SK-MEL-5 (cell line): ENCODE measurements at places on chromosomes 12 and 14. TPM values are rescaled to one million over a fixed set of nuclear protein-coding genes. Genes with fewer than 3 reads are reported as not detected.

DNA sequence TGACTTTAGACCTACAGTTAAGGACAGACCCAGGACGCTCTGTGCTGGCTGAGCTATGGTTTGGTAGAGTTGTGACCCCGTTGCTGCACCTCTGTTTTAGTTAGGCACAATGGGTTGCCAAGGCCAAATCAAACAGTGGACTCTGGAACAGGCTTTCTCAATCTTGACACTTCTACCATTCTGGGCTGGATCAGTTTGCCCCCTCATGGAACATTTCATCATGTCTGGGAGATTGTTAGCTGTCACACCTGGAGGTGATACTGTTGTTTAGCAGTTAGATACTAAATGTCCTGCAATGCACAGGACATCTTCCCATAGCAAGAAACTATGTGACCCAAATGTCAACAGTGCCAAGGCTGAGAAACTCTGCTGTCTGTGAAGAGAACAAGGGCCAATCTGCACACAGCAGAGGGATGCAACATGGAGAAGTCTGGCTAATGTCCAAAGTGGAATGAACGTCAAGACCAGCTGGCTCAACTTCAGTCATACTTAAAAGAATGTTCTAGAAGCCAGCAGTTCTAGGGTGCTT is 65.6 kb upstream of the DICER1 start:
- no peak for DNase-seq

DNA sequence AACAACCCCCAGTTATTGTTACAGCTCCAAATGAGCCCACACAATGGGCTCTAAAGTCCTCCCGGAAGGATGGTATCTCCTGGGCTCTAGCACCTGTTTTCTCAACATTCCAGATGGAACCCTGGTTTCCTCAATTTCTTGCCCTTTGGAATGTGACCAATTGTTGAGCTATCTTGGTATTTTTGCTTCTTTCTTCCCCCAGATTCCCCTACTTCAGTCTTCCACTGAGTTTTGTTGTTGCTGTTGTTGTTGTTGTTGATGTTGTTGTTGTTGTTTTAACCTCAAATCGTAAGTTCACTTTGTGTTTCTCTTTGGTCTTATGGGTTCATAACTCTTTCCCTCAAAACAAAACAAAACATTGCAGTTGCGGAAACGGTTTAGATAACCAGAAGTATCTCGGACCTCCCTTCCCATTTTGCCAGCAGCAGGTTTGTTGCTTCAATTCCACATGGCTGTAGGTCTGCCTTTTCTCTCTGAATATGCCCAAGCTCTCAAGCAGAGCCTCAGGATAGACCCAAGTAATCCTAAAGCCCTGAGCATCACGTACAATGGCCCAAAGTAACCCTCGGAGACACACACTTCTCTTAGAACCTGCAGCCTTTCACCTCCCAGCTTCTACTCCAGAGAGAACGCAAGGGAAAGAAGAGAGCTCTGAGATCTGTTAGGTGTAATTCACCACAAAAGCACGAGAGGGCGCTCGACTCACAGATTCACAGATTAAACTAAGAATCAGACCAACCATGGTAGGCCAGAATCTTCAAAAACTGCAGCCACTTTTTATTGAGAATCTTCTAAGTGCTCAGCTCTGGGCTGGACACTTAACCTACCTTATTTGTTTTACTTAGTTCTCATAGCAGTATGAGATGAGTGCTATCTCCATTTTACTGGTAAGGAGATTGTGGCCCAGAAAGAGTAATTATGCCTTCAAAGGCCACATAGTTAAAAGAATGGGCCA is 1.0 kb upstream of the DDX23 start:
- peak; percentile 94 for DNase-seq

- no peak for DNase-seq
Measured at GRCh38 chr12:54304187-54304810, 3.5 kb upstream of the NFE2 start.

DNA sequence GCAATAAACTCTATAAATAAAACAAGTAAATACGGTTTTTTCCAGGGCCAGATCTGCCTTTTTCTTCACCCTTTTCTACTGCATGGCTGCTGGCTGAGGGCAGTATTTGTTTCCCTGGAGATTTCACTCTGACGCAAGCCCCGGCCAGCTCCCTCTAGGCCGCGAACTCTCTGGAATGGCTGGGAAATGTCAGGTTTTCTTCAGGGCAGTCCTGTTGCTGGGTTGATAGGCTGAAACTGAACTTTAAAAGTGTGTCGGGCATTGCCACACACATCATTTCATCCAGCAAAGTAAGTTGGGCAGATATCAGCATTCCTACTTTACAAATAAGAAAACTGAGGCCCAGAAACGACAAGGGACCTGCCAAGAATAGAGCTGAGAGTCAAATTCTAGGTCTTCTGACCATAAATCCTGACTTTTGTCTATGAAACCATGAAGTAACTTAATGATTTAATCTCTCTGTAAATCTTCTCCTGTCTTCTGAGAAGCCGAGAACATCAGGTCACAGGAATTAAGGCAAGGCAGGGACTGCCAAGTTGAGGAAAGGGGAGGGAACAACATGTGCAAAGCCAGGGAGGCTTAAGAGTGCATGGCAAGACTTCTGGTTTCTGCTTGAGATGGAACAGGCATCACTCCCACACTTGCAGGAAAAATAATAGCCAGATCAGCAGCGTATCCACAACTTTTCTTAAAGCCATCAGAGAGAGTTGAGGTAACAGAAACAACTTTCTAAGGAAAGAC is 205.0 kb upstream of the CCDC196 start:
- DNase-seq = no peak

Gene GALNT16
- total RNA-seq = 0.16 and 0.35 TPM in 2 replicates

Gene ABCD2
- 0.05 and 0.08 TPM in 2 replicates for total RNA-seq
